Stimulated activated CD8-positive, alpha-beta memory T cell treated with anti-CD3 and anti-CD28 coated beads, Interleukin-4, amount 100 ng/mL, for 1 hour (primary cell): ENCODE measurements at places on chromosomes 3 and 15.

DNA sequence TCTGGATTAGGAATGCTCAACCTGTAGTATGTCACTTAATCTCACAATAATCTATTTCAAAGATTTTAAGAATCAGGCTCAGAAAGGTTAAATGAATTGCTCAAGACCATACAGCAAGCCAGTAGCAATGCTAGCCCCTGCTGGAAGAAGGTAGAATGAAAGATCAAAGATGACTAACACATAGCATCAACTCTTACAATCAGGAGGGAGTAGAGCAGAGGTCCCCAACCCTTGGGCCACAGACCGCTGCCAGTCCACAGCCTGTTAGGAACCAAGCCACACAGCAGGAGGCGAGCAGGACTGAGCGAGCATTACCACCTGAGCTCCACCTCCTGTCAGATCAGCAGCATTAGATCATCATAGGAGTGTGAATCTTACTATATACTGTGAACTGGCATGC is 15.5 kb upstream of the GATM start:
- no peak for DNase-seq

DNA sequence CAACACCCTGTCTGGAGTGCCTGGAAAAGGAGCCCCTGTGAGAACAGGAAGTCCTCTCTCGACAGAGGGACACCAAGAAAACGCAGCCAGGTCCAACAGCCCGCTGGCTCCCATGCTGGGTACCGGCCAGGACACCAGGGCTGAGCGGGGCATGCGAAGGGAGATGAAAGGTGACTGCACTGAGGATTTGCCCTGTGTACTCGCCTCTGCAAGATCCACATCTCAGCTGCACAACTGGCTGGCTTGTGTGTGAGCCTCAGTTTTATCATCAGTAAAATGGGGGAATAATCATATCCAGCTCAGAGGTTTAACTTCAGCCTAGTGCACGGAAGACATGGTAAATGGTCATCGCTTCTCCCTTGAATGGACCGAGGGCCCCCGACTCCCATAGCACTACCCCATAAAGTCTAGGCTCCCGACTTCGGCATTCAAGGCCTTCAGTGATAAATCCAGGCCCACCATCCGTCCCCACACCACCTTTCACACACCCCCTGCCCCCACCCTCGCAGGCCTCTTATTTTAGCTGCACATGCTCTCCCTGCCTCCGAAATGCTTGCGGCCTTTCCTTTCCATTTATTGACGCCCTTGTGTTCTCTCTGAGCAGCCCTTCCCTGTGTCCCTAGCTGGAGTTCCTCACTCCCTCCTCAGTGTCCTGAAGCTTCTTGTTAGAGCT is 15.8 kb downstream of the ISG20 start:
- no peak for DNase-seq

DNA sequence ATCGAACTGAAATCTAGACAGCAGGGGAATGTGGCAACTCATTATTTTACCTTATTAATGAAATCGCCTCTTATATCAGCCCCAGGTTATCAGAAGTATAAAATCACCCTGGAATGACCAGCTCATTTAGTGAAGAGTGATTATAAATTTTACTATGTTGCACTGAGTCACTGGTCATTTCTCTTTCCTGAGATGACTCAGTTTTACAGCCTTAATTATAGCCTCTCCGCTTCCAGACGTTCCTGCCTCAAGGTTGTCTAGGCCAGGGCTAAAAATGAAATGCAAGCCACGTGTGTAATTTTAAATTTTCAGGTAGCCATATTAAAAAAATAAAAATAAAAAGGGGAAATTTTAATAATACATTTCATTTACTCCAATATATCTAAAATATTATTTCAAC is 33.3 kb downstream of the DET1 start:
- DNase-seq: no peak

DNA sequence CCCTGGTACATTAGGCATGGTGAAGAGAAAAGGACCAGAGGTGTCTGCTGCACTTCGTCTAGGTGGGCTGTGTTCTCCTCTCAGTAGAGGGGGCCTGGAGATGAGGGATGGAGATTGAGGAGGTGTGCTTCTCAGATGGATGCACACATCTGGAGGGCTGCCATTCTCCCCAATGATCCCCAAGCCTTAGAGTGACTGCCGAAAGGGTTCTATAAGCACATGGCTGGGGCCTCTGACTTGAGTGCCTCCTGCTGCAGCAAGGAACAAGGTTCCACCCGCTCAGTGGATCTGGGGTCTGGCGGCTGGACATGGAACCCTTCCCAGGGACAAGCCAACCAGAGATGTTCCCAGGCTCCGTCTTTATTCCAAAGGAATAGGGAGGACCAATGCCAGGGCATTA is 66.8 kb downstream of the CPN2 start:
- no peak for DNase-seq

GRCh38 chr15:80031841-80032240 is 27.6 kb upstream of the ZFAND6 start:
- DNase-seq: no peak

DNA sequence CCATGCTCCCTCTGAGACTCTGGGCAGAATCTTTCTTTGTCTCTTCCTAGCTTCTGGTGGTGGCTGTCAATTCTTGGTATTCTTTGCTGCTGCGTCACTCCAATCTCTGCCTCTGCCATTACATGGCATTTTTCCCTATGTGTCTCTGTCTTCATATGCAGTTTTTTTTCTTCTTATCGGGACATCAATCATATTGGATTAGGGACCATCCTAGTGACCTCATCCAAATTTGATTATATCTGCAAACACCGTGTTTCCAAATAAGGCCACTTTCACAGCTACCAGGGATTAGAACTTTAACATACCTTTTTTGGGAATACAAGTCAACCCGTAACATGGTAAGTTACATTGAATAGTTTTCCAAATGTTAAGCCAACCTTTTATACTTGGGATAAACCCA is 358.2 kb upstream of the FRG2C start:
- no peak for DNase-seq

DNA sequence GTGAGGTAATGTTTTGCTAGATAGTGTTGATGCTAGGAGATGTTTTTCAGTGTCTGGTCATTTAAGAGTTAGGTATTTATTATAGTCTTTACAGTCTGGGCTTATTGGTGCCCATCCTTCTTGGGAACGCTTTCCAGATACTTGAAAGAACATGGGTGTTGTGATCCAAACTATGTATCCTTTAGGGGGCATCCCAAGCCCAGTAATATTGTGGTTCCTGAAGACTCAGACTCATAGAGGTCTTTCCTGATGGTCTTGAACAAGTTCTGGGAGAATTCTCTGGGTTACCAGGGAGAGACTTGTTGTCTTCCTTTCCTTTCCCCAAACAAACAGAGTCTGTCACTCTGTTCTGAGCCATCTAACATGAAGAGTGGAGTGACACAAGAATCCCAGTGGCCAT is 99.7 kb upstream of the LRRC3B start:
- no peak for DNase-seq

GRCh38 chr3:193771653-193772421 is 178.8 kb downstream of the OPA1 start:
- no peak for DNase-seq

- no peak for DNase-seq
Observed at GRCh38 chr3:22319446-22319845, 568.4 kb upstream of the ZNF385D start.

GRCh38 chr3:22349215-22349851 is 598.3 kb upstream of the ZNF385D start:
- no peak for DNase-seq

- no peak for DNase-seq
Observed at GRCh38 chr3:112773864-112774263, 72.8 kb downstream of the CD200R1L start.

- DNase-seq: no peak
Observed at GRCh38 chr15:57640930-57641682, 49.4 kb downstream of the MYZAP start.

DNA sequence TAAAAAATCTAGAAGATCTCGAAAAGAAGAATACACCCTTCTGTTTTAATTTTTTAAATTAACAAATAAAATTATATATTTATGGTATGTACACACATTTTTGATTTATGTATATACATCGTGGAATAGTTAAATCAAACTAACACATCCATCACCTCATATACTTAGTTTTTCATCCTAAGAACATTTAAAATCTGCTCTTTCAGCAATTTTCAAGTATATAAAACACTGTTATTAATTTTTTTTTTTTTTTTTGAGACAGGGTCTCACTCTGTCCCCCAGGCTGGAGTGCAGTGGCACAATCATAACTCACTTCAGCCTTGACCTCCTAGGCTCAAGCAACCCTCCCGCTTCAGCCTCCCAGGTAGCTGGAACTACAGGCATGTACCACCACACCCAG is 32.8 kb upstream of the ACAP2 start:
- DNase-seq: no peak

GRCh38 chr15:65414841-65415621 is 7.7 kb downstream of the IGDCC4 start:
- DNase-seq: no peak

- no peak for DNase-seq
Observed at GRCh38 chr3:67598814-67599556, 55.4 kb downstream of the SUCLG2 start.

DNA sequence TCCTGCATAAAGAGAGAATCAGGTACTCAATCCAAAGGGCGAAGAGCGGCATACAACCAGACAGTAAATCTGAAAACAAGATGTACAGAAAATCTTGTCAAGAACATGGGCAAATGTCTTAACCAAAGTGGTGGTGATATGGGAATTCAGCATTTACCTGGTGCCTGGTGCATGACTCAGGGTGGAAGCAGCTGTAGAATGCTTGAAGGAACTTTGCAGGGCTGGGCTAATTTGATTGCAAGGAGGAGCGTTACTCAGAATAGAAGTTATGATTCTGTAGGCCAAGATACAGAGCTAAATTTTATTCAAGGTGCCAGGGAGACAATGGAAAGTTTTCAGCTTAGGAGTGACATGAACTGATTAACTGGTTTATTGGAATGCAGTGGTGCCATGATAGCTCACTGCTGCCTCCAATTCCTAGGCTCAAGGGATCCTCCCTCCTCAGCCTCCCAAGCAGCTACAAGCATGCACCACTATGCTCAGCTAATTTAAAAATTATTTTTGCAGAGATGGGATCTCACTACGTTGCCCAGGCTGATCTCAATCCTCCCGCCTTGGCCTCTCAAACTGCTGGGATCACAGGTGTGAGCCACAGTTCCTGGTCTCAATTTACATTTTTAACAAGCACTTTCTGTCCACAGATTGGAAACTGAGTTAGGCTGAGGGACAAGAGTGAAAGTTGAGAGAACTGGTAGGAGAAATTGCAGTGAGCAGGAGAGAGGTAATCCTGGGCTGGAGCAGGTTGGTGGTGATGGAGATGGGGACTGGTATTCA is 91.5 kb upstream of the TBC1D5 start:
- DNase-seq: no peak

DNA sequence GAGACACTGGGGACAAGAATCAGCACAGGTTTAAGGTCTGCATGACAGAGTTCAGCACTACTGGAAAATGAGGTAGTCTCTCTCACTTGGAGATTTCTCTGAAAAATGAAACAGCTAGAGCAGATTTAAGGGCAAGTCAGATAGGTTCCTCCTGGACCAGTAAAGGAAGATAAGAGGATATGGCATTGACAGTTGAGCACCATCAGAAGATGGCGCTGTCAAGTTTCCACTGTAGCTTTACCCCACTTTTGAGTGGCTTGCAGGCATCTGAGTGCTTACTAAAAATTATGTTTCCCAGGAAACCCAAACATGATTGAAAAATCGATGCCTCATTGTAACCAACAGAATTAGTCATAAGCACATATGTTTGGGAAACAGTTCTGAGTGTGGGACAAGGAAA is 407.2 kb upstream of the UBE2E2 start:
- no peak for DNase-seq

DNA sequence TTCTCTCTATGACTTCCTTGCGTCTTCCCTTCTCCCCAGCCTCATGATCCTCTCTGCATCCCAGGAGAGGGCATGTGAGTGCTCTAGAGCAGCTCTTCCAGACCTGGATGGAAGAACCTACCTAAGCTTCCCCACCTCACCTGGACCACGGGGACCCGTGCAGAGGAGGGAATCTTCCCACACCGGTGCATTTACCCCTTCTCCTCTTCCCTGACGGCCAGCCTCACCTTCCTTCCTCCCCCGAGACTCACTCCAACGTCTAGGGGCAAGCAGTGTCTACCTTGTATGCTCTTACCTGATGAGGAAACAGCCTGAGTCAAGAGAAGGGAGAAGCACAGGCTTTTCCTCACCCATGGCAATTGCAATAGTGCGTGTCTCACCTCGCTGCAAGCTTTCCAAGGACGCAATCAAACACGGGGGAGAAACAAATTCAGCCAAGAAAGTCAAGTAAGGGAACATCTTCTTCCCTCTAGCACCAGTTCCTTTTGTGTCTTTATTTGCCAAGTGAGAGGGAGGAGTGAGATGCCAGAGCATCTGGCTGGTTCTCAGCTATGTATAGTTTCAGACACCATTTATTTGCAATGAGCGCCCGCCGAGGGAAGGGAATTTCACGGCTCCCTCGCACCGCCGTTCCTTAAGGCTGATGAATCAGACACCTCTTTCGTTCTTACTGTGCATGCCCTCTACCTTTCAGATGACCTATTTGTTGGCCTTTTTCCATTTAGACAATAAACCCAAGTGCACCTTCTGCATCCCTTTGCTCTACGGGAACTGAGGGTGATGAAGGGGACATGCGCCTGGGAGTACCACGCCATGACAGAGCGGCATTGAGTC is 1.8 kb upstream of the CCR9 start:
- DNase-seq: no peak

DNA sequence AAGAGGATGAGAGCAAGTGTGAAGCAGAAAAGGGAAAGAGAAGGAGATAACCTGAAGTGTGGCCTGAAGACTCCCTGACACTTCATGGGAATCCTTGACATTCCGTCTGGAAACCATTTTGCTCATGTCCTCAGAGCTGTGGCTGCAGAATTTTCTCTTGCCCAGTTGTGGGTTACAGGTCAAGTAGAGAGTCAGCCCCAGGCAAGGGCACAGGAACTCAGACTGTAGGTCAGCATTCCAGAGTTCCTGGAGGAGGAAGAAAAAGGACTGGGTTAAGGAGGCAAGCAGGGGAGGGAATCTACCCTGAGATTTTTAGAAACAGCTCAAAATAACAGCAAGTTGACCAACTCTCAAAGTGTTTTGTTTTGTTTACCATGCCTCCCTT is 4.1 kb upstream of the THSD4 start:
- DNase-seq: no peak
